ENCODE measurements at places on chromosomes 6 and 20. TPM values are rescaled to one million over a fixed set of nuclear protein-coding genes. Genes with fewer than 3 reads are reported as not detected.
A peak's percentile ranks its signal among the peaks of the same experiment; 100 is the strongest.

- no peak overlapping the region for H3K4me3 ChIP-seq
- no peaks in the 10 kb centered on the region for H3K4me1 ChIP-seq
- DNase-seq = no peak
- H3K27me3 ChIP-seq = no peaks in the 10 kb centered on the region
- H3K27ac ChIP-seq = no peak overlapping the region
- H3K36me3 ChIP-seq = no peaks in the 10 kb centered on the region
Measured at GRCh38 chr20:5364136-5364821, 47.5 kb upstream of the PROKR2 start.

GRCh38 chr6:27092316-27092692, 155.2 kb upstream of the PRSS16 start:
- H3K36me3 ChIP-seq = no peaks in the 10 kb centered on the region
- peak overlapping the region; percentile 95 for H3K4me3 ChIP-seq

- no peaks in the 10 kb centered on the region for H3K36me3 ChIP-seq
- no peak overlapping the region for H3K4me3 ChIP-seq
- no peaks in the 10 kb centered on the region for H3K4me1 ChIP-seq
- no peaks in the 10 kb centered on the region for H3K27me3 ChIP-seq
- DNase-seq = no peak
Measured at GRCh38 chr6:168418711-168419121, 22.3 kb upstream of the SMOC2 start.

The LY6G6F gene
- not detected for total RNA-seq

- no peaks in the 10 kb centered on the region for H3K27me3 ChIP-seq
- no peak overlapping the region for H3K4me3 ChIP-seq
- DNase-seq = no peak
- no peak overlapping the region for H3K27ac ChIP-seq
- no peaks in the 10 kb centered on the region for H3K36me3 ChIP-seq
- H3K4me1 ChIP-seq = no peaks in the 10 kb centered on the region
Measured at GRCh38 chr6:133748628-133749027, 140.3 kb upstream of the TCF21 start.

DNA sequence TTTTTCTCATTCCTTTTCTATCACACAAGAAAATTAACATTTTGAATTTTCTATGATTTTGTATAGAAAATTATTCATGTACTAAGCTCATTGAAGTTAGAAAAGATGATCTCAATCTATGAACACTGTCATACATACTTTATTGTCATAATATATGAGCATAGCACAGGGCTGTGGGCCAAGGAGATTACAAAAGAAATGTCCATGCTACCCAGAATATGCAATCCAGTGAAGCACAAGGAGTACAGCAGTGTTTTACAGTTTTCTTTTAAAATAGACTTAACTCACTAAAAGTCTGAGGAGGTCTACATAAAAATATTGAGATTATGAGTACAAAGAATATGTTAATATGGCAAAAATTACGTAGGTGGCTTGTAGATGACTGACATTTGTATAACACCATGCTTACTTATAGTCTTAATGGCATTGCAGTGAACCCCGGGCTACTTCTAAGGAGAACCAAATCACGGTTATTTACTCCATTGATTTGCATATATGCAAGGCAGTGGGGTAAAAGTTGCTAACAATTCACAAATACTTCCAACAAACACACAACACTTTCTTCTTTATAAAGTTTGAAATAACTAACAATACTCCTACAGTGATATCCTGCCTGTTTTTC, 257.1 kb downstream of the BCKDHB start:
- H3K4me1 ChIP-seq = no peaks in the 10 kb centered on the region
- no peak for DNase-seq
- no peaks in the 10 kb centered on the region for H3K27me3 ChIP-seq

DNA sequence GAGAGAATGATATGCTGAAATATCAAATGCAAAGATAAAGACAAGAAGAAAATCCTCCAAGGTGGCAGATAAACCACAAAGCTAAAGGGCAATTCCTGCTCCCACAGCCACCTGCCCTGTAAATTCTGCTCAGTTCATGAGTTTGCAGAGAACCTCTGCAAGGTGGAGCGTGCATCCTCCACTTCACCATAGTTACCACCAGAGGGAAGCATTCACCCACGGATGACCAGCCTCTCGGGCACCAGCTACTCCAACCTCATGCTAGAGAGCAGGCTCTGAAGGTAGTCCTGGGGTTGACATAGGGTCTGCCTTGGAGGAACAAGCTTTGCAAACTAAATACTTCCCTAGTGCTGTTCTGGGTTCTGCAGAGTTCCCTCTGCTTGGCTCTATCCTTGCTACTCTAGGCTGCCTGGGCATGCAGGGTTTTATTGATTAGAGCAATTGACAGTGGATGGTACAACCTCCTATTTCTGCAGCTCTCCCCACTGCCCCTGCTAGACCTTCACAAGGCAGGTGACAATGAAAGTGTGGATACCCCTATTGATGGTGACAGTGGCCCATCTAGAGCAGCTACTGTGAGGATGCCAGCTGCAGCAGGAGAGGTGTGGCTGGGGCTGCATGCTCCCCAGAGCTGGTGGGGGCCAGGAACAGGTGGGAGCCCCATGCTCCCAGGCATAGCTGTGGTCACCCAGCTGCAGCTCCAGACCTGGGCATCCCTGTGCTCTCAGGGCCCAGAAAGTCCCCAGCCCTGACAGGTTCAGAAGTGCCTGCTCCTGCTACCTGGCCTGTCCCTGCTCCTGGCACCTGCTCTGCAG, 51.1 kb downstream of the GGTLC1 start:
- no peak overlapping the region for H3K27ac ChIP-seq
- H3K36me3 ChIP-seq = no peaks in the 10 kb centered on the region
- H3K4me3 ChIP-seq = no peak overlapping the region
- peak; percentile 41 for DNase-seq
- no peaks in the 10 kb centered on the region for H3K4me1 ChIP-seq

DNA sequence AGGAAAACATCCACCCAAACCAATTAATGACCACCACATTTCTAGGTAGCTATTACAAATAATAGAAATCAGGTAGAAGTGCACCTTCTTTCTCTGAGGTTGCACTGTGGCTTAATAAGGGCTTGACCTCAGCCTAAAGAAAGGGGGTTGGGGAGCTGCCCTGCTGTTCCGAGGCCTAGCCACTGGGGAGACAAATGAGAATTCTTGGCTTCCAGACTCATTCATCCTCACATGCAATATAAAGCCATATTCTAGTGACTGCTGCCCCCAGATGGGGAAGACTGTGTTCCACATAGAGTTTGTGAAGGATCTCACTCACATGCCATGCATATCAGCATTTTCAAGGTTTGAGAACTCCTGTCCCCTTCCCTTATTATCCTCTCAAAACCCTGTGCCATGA, 22.9 kb downstream of the SAYSD1 start:
- H3K27ac ChIP-seq = no peak overlapping the region
- H3K4me3 ChIP-seq = no peak overlapping the region
- H3K4me1 ChIP-seq = peaks cover 10% of the 10 kb centered on the region
- H3K36me3 ChIP-seq = no peaks in the 10 kb centered on the region
- DNase-seq = no peak

DNA sequence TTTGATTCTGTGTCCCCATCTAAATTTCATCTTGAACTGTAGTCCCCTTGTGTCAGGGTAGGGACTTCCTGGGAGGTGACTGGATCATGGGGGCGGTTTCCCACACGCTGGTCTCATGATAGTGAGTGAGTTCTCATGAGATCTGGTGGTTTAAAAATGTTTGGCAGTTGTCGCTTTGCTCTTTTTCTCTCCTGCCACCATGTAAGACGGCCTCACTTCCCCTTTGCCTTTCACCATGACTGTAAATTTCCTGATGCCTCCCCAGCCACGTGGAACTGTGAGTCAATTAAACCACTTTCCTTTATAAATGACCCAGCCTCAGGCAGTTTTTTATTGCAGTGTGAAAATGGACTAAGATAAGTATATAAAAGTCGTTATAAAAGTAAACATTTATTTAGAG, 80.5 kb upstream of the SGK1 start:
- DNase-seq = no peak
- H3K4me1 ChIP-seq = no peaks in the 10 kb centered on the region
- no peaks in the 10 kb centered on the region for H3K27me3 ChIP-seq
- H3K27ac ChIP-seq = no peak overlapping the region
- no peaks in the 10 kb centered on the region for H3K36me3 ChIP-seq
- no peak overlapping the region for H3K4me3 ChIP-seq

- peaks cover 1% of the 10 kb centered on the region for H3K4me1 ChIP-seq
- H3K4me3 ChIP-seq = peak overlapping the region; percentile 55
- H3K27ac ChIP-seq = no peak overlapping the region
Measured at GRCh38 chr20:11687546-11688292, 230.0 kb upstream of the BTBD3 start.

The OR12D3 gene
- not detected for total RNA-seq

GRCh38 chr6:27260369-27260768, 12.9 kb downstream of the PRSS16 start:
- no peaks in the 10 kb centered on the region for H3K36me3 ChIP-seq
- H3K4me3 ChIP-seq = peak overlapping the region; percentile 59
- H3K27me3 ChIP-seq = no peaks in the 10 kb centered on the region
- no peaks in the 10 kb centered on the region for H3K4me1 ChIP-seq
- H3K27ac ChIP-seq = no peak overlapping the region
- DNase-seq = no peak

DNA sequence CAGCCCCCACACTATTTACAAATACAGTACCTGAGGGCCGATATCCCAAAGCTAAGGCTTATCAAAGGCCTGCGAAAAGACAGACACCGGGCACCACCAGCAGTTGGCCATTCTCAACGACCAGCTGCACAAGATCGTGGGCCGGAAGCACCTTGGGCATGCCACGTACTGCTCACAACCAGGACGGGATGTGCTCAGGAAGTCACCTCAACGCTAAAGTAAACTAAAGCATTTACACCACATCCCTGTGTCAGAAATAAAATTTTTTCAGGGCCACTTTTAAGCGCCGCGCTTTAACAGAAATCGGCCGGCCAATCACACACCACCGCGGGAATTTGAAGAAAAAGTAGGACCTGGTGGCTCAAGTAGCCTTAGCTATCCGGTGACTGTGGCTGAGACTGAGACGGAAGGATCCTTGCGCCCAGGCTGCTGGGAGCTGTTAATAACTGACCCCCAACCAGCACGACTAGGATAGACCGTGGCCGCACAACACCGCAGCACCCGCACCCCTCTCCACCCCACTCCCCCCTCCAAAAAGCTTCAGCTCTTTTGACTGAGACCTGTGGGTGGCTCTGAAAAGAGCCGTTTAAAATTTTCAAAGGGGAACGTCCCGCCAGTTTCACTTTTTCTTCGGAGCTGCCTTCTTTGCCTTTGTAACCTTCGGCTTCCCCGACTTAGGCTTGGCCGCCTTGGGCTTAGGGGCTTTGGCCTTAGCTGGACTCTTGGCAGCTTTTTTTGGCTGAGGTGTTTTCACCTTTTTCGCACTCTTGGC, 131.2 kb upstream of the BTN3A2 start:
- DNase-seq = no peak
- no peaks in the 10 kb centered on the region for H3K27me3 ChIP-seq
- H3K4me3 ChIP-seq = peak overlapping the region; percentile 83

- H3K4me1 ChIP-seq = peaks cover 6% of the 10 kb centered on the region
- H3K4me3 ChIP-seq = no peak overlapping the region
- DNase-seq = no peak
- H3K36me3 ChIP-seq = no peaks in the 10 kb centered on the region
- no peak overlapping the region for H3K27ac ChIP-seq
Measured at GRCh38 chr20:36155991-36156390, 1.5 kb downstream of the EPB41L1 start.

The ATP5F1E gene
- 47.8 TPM for total RNA-seq

DNA sequence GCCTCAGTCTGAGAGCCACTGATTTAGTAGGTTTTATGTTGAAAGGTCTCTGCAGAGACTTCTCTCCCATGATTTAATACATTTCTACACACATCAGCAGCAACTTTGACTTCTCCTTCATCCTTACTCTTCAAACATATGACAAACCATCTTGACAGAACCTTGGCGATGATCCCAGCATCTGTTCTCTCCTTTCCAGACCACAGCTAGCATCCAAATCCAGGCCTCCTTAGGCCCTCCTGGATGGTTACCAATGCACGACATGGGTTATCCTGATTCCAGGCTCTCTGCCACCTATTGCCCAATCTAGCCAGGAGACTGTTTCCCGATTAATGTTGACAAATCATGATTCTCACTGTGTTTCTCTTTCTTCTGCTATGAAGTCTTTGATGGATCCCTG, 16.8 kb downstream of the LAMA4 start:
- no peaks in the 10 kb centered on the region for H3K4me1 ChIP-seq
- no peak for DNase-seq
- H3K36me3 ChIP-seq = no peaks in the 10 kb centered on the region
- no peaks in the 10 kb centered on the region for H3K27me3 ChIP-seq

DNA sequence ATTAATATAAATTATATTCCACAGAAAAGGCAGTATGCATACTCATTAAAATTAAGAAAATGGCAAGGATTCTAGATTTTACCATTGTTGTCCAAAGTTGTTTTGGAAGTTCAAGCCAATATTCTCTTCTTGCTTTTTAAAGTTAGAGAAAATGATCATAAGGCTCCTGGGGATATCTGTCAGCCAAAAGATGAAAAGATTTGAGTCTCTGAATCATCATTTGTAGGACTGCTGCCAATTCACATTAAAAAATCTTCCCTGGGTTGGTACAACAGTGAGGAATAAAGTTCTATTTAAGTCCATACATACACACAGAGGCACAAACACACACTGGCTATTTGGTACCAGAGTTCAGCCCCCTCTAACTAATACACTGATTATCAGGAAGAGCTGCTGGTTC, 620.1 kb downstream of the COL12A1 start:
- no peaks in the 10 kb centered on the region for H3K4me1 ChIP-seq
- H3K36me3 ChIP-seq = no peaks in the 10 kb centered on the region
- DNase-seq = no peak
- no peak overlapping the region for H3K4me3 ChIP-seq
- no peaks in the 10 kb centered on the region for H3K27me3 ChIP-seq
- no peak overlapping the region for H3K27ac ChIP-seq

The TRIM38 gene
- total RNA-seq = 0.43 TPM

DNA sequence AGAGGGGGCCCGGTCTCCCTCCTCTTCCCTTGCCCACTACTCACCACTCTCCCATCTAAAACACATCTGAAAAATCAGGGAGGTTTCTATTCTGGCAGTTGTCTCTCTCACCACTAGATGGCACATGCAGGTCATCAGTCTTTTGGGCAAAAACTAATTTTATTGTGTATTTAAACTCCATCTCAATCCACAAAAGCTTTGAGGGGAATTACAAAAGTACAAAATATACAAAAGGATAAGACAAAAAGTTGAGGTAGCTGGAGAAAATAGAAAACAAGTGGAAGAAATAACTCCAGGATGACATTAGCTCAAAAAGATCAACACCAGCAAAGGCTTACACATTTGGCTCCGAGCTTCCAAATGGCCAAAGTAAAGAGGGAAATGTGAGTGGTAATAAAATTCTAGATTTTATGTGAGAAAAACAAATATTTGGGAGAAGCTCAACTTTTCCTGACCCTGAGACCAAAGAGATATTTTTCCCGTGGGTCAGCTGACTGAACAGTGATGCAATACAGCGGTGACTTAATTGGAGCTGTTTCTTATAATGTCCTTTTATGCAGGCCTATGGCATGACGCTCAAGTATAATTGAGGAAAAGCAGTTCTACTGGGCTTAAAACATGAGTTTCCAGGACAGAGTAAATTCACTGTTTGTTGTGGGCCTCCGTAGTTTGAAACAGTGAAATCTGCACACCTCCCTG, 79.8 kb upstream of the CHD6 start:
- no peak overlapping the region for H3K4me3 ChIP-seq
- H3K27ac ChIP-seq = no peak overlapping the region
- DNase-seq = no peak
- H3K27me3 ChIP-seq = no peaks in the 10 kb centered on the region
- no peaks in the 10 kb centered on the region for H3K36me3 ChIP-seq

The HAO1 gene
- total RNA-seq = not detected

GRCh38 chr6:28867086-28867409, 56.7 kb downstream of the TRIM27 start:
- H3K27ac ChIP-seq = 0 out of 2 replicates have a peak overlapping the region, but pooled peaks have one; percentile 40
- H3K27me3 ChIP-seq = 0 out of 2 replicates have a peak, but pooled peaks cover 4% of the 10 kb centered on the region
- no peaks in the 10 kb centered on the region for H3K4me1 ChIP-seq
- peak overlapping the region; percentile 49 for H3K4me3 ChIP-seq
- H3K36me3 ChIP-seq = no peaks in the 10 kb centered on the region
- DNase-seq = no peak

Data from H1 (cell line).